Left renal cortex interstitium (tissue), 4 donors: ENCODE measurements at places on chromosomes 13 and 19. TPM values are rescaled to one million over a fixed set of nuclear protein-coding genes. Genes with fewer than 3 reads are reported as not detected.

The LRRC25 gene
- polyA plus RNA-seq, result 1.2 TPM

The KLHL26 gene
- polyA plus RNA-seq, result 11.0 TPM

The IFNL1 gene
- polyA plus RNA-seq, result not detected

The NMRK2 gene
- 0.25 TPM for polyA plus RNA-seq

The KLK1 gene
- polyA plus RNA-seq, result 1.6 TPM

The FCAR gene
- not detected for polyA plus RNA-seq

The TTC9B gene
- polyA plus RNA-seq, result 0.07 TPM

The MTMR6 gene
- polyA plus RNA-seq, result 17.4 TPM

The C1QTNF9B gene
- not detected for polyA plus RNA-seq

The PDX1 gene
- not detected for polyA plus RNA-seq

- DNase-seq, result no peak
These were observed 122.8 kb downstream of the OXGR1 start for GRCh38 chr13:96871469-96871868.

- no peak for DNase-seq
These were observed 11.5 kb downstream of the CCDC124 start for GRCh38 chr19:17944301-17944700.

DNA sequence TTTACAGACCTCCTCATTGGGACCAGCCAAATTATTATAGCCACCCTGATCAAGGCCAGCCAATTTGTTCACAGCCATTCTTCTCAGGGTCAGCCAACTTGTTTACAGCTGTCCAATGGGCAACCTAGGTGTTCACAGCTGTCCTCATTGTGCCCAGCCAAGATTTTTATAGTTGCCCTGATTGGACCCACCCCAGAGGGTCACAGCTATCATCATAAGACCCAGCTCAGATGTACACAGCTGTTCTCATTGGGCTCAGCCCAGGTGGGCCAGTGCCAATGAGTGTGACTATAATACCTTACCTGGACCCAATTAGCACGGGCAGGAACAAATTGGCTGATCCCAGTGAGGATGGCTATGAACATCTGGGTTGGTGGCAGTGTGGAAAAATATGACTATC, 1151.8 kb downstream of the UQCRFS1 start:
- no peak for DNase-seq

GRCh38 chr13:43014162-43014561, 9.2 kb upstream of the DNAJC15 start:
- no peak for DNase-seq

- no peak for DNase-seq
These were observed 24.0 kb upstream of the KATNAL1 start for GRCh38 chr13:30331331-30331771.

GRCh38 chr13:33263484-33263883, 22.1 kb downstream of the STARD13 start:
- no peak for DNase-seq

- DNase-seq, result no peak
These were observed 845 bp downstream of the SPRY2 start for GRCh38 chr13:80339912-80340650.

DNA sequence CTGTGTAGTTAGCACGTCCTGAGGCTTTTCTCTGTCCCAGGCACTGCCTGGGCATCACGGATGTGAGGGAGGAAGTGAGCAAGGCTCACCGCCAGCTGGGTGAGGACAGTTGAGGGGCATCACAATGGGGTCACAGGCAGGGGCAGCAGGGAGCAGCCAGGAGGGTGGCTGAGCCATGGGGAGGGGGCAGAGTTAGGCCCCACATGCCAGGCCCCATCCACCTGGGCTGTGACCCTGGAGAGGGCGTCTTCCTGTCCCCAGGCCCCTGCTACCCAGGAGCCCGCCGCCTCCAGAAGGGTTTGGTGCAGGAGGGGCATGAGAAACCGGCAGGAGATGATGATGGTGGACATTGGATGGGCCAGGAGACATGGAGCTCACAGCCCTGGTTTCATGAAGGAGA, 56.8 kb upstream of the F7 start:
- no peak for DNase-seq

- DNase-seq, result no peak
These were observed 108.8 kb downstream of the SIPA1L3 start for GRCh38 chr19:38015761-38016160.

GRCh38 chr13:40452038-40452666, 214.3 kb downstream of the FOXO1 start:
- no peak for DNase-seq

GRCh38 chr19:8148088-8148409, 1.3 kb downstream of the FBN3 start:
- no peak for DNase-seq

GRCh38 chr13:40980461-40980860, 38.7 kb downstream of the ELF1 start:
- no peak for DNase-seq

- DNase-seq, result no peak
These were observed 930.8 kb downstream of the SLITRK5 start for GRCh38 chr13:88601949-88602348.

DNA sequence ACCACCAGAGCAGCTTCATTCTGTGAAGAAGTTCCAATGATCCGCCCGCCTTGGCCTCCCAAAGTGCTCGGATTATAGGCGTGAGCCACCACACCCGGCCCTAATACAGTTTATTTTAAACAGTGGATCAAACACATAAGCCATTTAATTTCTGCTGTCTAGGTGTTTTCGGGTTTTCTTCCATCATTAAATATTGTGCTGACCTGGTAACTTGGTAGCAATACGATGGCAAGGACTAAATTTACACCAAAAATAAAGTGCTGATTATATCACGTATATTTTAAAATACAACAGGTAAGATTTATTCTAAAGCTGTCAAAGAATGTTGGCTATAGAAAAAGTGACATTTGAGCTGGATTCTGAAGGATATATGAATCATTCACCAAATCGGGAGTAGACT, 1.3 kb downstream of the MED4 start:
- DNase-seq, result no peak

DNA sequence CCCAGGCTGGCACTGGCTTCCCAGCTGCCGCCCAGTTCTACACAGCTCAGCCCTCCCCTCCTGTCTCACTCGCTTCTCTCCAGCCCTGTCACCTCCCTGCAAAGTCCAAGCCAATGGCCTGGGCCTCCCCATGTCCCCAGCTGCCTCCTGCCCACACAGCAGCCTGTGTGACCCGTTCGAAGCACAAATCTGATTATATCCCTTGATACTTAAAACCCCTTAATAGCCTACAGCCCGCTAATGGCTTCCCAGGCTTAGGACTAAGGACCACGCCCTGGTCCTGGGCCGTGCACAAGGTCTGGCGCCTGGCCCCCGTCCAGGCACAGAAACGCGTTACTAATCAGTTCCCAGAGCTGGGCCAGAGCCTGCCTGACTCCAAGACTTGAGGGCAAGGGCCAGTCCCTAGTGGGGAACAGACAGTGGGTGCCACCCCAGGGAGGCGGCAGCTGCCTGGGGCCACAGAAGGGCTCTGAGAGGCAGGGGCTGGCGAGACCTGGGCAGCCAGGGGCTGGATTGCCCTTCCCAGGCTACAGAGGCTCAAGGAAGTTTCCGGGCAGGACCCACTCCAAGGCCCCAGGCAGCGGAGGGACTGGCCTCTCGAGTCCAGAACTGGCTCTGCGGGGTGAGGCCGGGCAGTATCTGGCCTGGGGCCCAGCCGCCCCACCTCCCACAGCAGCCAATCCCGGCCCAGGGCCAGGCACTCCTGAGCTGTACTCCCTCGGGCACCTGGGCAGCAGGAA, 10.4 kb downstream of the XAB2 start:
- no peak for DNase-seq

- no peak for DNase-seq
These were observed 1183.1 kb upstream of the PCDH20 start for GRCh38 chr13:62598708-62599107.
